CD4-positive, alpha-beta memory T cell (primary cell): ENCODE measurements at places on chromosomes 16 and 17. TPM values are rescaled to one million over a fixed set of nuclear protein-coding genes. Genes with fewer than 3 reads are reported as not detected.
A peak's percentile ranks its signal among the peaks of the same experiment; 100 is the strongest.

The FBXL16 gene
- polyA plus RNA-seq: 38.6 TPM

The NXN gene
- polyA plus RNA-seq: 2.7 TPM

The IRX5 gene
- polyA plus RNA-seq: 0.10 TPM

The SLFN12 gene
- 2.0 TPM for polyA plus RNA-seq

The XAF1 gene
- polyA plus RNA-seq: 8.0 TPM

The ITGAD gene
- polyA plus RNA-seq: not detected

GRCh38 chr16:49854188-49854795 is 1.6 kb downstream of the ZNF423 start:
- no peak for DNase-seq

GRCh38 chr17:65072660-65073071 is 16.1 kb upstream of the GNA13 start:
- DNase-seq: no peak

DNA sequence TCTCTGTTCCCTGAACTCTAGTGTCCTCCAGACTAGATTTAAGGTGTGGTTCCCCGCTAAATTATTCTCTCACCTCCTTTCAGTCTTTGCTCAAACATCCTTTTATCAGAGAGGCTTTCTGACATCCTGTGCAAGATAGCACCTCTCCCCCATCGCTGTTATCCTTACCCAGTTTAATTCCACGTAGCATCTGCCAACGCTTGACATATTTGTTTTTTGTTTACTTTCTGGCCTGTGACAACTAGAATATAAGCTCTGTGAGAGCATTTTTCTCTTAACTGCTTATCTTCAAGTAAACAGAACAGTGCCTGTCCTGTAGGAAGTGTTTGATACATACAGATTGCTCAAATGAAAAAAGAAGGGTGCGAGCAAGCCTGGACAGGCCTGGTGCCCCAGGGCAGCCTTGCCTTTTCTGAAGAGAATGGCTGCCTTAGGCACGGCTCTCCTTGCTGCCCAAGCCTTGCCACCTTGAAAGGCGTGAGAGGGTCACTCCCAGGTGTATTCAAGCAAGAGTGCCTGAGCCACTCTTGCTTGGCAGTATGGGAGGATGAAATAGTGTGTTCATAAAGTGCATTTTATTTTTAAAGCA is 9.7 kb downstream of the DYNLL2 start:
- no peak for DNase-seq

DNA sequence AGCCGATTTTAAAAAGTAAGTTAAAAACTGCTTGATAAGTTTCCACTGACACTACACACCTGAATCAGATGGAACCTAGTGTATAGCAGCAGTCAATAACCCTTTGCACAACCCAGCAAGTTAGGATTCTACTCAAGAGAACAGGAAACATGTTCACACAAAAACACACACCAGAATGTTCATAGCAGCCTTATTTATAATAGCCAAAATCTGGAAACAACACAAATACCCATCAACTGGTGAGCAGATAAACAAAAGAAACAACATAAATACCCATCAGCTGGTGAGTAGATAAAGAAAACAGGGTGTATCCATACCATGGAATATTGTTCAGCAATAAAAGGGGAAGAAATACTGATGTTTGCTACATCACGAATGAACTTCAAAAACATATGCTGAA is 2.7 kb upstream of the CDH11 start:
- no peak for DNase-seq

DNA sequence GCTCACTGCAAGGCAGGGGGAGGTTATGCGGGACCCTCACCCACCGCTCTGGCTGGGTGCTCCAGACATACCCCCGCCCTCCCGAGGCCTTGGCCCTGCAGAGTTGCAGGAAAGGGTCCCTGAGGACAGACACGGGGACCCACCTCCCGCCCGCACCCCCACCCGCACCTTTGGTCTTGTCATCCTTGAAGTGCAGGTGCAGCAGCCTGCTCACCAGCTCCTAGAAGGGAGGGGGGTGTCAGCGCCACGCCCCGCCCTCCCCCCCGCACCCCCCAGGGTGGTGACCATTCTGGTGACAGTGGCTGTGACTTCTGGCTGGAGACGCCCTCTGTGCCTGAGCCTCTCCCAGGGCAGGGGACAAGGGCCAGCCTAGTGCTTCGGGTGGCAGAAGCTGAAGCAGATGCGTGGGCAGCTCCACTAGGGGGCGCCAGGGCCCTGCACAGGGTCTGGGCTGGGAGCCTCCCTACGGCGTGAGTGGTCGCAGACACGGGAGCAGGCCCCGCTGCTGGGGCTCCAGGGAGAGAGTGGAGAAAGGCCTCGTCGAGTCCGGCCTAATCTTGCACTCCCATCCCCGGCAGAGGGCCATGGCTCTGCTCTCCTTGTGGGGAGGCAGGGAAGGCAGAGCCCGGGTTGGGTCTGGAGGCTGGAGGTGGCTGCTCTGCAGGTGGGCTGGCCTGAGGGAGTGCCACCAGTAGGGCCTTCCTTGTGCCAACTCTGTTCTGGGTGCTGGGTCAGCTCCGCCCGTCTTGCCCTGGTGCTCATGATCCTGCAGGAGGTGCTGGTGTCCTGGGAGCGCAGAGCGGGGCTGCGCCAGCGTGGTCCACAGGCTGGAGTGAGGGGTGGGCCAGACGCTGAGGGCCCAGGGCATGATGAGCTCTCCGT is 2.7 kb downstream of the CENPX start:
- DNase-seq: peak; percentile 56

- no peak for DNase-seq
Measured at GRCh38 chr16:14545346-14545884, 84.6 kb downstream of the PARN start.

DNA sequence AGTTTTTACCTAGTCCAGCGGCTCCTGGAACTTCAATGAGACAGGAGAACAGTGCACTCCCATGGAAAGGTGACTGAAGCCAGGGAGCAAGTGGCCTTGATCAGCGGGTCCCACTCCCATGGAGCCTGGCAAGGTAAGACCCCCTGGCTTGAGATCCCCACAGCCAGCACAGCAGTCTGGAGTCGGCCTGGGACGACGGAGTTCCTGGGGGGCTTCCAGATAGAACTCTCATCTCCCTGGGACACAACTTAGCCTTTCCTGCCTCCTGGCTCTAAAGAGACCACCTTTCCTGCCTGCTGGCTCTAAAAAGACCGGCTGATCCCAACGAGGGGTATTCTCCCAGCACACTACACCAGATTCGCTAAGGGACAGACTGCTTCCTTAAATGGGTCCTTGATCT is 1279.0 kb upstream of the GOT2 start:
- DNase-seq: no peak

DNA sequence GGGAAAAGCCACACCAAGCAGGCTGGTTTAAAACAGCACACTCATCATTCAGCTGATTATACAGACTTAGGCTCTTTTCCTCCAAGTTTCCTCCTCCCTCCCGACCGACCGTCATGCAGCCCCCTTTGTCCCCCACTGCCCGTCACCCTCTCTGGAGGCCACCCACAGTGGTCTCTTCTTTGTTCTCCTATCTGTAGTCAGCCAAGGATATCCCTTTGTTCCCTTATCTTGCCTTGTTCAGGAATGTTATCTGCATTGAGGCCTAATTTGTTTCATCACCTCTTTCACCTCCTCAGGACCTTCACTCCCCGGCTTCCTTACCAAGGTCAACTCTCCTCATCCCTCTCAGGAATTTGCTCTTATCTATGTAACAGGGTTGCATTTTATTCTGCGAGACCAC is 186.4 kb upstream of the CDH13 start:
- no peak for DNase-seq

GRCh38 chr17:37743875-37744632 is 805 bp downstream of the HNF1B start:
- no peak for DNase-seq

DNA sequence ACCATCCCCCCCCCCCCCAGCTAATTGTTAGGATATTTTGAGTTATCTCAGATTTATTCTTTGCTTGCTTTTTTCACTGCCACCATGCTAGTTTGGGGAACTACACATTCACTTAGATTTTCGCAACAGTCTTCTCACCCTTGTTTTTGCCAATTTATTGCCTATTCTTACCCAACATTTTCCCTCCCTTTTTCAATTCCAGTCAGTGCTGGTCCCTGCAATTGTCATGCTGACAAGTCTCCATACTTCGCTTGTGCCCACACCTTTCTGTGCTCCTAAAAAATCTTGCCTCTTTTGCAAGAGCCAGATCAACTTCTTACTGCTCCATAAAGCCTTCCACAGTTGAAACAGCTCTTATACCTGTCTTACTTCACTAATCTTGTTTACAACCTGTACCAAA is 16.3 kb downstream of the TNRC6A start:
- DNase-seq: no peak

GRCh38 chr17:67532326-67532871 is 155.3 kb downstream of the PITPNC1 start:
- DNase-seq: no peak

DNA sequence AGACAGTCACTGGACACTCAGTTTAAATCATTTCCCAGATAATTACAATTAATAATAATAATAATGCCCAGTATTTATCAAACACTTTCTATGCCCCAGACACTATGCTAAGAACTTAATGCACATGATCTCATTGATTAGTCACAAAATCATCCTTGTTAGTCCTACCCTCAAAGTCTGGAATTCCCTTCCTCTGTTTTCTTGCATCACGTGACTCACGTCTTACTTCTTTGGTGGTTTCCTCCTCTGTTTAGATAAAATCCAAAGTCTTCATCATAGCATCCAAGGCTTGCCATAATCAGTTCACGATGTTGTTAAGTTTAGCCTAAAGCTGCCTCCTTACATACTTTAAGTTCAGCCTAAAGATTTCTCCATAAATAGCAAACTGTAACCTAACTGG is 471.9 kb downstream of the PMP22 start:
- DNase-seq: no peak

DNA sequence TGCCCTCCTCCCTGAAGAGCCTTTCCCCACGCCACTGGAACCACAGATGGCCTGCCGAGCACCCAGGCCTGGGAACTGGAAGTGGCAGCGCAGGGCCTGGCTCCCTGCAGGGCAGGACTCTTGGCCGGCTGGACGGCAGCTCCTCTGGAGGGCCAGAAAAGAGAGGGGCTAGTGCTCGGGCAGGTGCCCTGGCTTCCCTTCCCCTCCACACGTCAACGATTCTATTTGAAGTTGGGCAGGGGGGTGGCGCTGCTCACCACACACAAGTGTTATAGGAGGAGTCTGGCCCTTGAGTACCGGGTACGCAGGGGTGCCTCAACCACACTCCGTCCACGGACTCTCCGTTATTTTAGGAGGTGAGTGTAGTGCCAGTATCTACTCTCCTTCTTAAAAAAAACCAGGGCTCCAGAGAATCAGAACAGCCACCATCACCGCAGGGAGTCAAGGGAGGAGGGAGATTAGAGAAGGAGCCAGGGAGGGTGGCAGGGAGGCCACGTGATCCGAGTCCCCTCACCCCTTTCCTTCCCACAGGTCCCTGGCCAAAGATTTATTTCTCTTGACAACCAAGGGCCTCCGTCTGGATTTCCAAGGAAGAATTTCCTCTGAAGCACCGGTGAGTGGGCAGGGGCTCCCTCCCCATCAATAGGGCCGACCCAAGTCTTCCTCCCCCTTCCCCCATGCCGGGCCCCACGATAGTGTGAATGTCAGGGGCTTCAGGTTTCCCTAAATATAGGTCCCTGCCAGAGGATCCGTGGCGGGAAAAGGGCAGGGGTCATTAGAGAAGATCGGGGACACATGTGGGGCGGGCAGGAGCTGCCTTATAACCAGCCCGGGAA is 1.4 kb upstream of the ALDOA start:
- DNase-seq: peak; percentile 66

- DNase-seq: no peak
Measured at GRCh38 chr16:75252946-75253911, 1.8 kb upstream of the BCAR1 start.
